ENCODE measurements at places on chromosomes 16 and 17. TPM values are rescaled to one million over a fixed set of nuclear protein-coding genes. Genes with fewer than 3 reads are reported as not detected.

The ADCY7 gene
- 8.3 TPM for total RNA-seq

The BORCS6 gene
- 8.6 TPM for total RNA-seq

The NIP7 gene
- total RNA-seq = 29.5 TPM

The RABEP2 gene
- 44.0 TPM for total RNA-seq

The PIK3R5 gene
- total RNA-seq = not detected

All from endothelial cell of coronary artery (primary cell).